ENCODE measurements at places on chromosomes 7 and 10.
A peak's percentile ranks its signal among the peaks of the same experiment; 100 is the strongest.

GRCh38 chr7:38453168-38453567, 178.0 kb downstream of the AMPH start:
- no peak for DNase-seq

DNA sequence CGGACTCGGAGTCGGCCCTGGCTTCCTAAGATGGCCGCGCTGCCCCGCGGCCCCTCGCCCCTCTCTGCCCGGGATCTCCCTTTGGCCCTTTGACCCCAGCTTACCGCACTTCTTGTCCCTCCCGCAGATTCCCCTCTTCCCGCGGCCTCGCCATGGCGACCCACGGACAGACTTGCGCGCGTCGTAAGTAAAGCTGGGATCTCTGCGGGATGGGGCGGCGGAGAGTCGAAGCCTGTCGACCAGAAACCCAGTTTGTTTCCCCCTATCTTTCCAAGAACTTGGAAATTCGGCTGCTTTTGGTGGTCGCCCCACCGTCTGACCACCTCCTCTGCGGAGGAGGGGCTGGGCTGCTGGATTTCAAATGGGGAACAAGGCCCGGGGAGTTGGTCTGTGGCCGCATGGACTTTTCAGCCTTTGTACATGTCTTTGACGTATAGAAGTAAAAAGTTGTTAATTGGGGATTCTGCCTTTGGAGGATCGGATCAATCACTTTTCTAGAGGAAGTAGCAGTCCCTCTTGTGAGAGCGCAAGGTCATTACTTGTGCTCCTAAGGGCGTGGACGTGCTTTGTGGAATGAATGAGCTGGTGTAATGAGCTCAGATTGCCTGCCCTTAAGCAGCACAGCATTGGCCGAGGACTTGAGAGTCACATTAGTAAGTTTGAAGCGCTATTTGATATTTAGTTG, 553 bp downstream of the VDAC2 start:
- no peak for DNase-seq

DNA sequence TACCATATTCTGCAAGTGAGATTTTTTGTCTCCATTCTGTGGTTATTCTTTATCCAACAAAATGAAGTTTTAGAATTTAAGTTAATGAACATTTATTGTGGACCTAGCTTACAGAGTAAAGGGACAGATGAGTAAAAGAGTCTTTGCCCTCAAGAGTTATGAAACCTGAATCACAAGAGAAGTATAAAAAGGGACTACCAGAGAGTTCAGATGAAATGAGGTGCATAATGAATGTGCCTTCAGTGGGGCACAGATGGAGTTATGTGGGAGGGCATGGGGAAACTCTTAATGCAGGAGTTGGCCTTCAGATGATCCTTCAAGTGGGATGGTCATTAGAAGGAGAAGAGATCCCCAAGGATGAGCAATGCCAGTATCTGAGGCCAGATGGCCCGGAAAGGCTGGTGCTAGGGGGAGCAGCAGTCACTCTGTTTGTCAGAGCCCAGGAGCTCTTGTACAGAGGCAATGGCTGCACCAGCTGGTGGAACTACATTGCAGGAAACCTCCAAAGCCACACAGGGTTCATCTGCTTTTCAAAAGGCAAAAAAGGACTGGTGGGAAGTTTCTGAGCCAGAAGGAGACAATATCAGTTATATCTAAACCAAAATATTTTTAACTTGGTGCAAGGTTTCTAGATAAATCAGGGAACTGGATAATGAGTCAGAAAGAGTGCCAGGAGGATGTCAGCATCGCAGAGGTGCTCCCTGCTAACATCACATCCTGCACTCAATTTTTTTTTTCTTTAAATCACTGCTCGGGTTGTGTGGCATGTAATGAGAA, 162.0 kb downstream of the KLF6 start:
- DNase-seq = no peak

GRCh38 chr7:5452470-5452899, 28.9 kb upstream of the TNRC18 start:
- DNase-seq = no peak

DNA sequence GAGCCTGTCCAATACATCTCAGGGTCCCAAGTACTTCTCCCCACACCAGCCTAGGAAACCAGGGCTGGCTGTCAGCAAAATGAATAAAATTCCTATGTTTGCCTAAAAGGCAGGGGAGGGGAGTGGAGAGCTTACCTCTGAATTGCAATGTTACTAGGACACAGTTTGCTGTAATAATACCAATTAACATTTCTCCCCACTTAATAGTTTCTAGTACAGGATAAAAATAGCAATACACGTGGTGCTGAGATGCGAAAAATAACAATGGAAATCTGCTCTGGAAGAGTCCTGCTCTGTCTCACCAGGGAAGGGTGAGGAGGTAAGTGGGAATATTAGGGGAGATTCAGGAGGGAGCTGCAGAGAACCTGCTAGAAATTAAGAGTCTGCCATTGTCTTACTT, 112.3 kb downstream of the PLXNA4 start:
- DNase-seq = no peak

DNA sequence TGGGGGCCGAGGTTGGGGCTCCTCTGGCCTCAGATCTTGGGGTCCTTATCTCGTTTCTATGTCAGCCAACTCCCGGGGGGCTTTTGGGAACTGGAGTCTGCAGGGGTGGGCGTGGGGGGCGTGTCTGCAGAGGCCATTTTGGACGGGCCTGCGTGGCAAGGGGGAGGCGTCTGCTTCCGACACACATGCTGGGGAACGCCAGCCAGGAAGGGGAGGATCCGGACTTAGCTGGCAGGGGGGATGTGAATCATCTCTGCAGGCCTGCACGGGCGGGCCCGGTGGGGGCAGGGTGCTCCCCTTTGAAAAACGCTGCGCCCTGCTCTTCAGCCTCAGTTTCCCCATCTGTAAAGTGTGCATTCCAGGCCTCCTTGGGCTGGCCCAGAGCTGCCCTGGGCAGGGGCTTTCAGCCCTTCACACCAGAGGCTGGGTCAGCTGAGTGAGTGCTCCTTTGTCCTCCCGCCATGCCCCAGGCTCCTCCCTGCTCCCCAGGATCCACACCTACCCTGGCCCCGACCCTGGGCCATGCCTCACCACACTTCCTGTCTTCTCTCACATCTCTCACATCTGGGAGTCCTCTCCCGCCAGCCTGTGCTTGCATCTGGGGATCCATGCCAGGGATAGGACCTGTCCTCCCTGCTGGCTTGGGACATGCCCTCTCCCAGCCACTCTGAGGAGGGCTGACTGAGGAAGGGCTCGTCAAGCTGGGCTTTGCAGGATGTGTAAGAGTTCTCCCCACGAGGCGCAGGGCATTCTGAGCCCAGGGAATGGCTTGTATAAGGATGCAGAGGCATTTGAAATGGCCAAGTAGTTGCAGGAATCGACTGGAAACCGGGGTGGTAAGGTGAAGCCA, 172.6 kb upstream of the TNRC18 start:
- DNase-seq = peak; percentile 45

- DNase-seq = no peak
These were observed 5.6 kb upstream of the IFIT2 start for GRCh38 chr10:89296220-89296648.

Measured in stimulated activated CD8-positive, alpha-beta memory T cell treated with anti-CD3 and anti-CD28 coated beads, Interleukin-15, amount 100 ng/mL, for 24 hours (primary cell).